Right renal pelvis (tissue), 4 donors: ENCODE measurements at places on chromosomes 7 and 10. TPM values are rescaled to one million over a fixed set of nuclear protein-coding genes. Genes with fewer than 3 reads are reported as not detected.

CISD1 gene
- polyA plus RNA-seq: 60.8 TPM

- no peak for DNase-seq
Observed at GRCh38 chr10:107826171-107826570, 661.7 kb upstream of the SORCS1 start.

DNA sequence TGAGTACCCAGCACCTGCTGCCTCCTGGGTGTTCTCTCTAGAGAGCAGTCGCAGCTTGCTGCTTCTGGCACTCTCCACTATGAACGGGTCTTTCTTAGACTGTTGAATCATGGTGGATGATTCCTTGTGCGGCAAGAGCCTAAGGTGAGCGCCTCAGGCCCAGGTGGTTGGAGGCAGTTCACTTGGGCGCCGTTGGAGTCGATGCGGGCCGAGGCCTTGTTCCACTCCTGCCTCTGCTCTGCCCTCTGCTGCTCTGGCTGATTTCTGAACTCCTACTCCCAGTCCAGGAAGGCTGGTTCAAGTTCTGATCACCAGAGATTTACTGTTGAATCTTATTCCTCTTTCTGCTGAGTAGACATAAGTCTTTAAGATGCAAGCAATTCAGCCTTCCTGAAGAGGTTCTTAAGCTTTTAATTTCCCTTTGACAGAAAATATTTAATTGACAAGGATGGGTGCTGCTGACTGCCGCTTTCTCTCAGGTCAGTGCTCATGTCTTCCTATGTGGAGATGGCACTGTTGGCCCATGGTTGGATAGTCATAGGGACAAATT is 10.4 kb downstream of the YKT6 start:
- no peak for DNase-seq

- DNase-seq: peak; percentile 48
Observed at GRCh38 chr10:59907918-59908807, 1.8 kb upstream of the CCDC6 start.

- DNase-seq: no peak
Observed at GRCh38 chr7:17991866-17992648, 35.6 kb downstream of the PRPS1L1 start.

SEC61G gene
- 188 TPM for polyA plus RNA-seq

DNA sequence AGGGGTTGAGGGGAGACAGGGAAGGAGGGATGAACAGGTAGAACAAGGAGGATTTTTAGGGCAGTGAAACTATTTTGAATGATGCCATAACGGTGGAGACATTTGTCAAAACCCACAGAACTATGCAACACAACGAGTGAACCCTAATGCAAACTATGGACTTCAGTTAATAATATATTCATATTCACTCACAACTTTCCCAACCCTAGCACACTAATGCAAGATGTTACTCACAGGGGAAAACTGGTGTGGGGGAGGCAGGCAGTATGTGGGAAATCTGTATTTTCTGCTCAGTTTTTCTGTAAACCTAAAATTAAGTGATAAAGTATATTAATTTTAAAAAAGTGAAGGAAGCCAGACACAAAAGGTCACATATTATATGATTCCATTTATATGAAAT is 17.3 kb downstream of the GNA12 start:
- DNase-seq: no peak

GRCh38 chr10:114458955-114459354 is 54.7 kb upstream of the AFAP1L2 start:
- DNase-seq: no peak

DNA sequence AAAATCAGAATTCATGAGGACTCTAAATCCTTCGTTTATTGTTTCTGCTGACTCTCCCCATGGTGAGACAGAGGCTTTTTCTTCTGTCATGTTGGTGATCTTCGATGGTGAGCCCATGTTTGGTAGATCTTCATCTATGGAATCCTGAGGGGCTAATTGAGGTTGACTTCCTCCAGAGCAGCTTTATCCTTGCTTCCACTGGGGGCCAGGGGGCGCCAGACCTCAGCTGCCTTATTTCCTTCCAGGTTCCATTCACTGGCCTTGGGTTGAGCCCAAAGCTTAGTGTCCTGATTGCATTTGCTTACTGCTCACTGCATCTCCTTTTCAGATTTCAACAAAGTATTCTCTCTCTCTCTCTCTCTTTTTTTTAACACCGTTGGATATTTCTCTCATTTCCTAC is 80.7 kb downstream of the GCC1 start:
- DNase-seq: no peak

- DNase-seq: no peak
Observed at GRCh38 chr10:122075171-122075570, 86.2 kb downstream of the TACC2 start.

DNA sequence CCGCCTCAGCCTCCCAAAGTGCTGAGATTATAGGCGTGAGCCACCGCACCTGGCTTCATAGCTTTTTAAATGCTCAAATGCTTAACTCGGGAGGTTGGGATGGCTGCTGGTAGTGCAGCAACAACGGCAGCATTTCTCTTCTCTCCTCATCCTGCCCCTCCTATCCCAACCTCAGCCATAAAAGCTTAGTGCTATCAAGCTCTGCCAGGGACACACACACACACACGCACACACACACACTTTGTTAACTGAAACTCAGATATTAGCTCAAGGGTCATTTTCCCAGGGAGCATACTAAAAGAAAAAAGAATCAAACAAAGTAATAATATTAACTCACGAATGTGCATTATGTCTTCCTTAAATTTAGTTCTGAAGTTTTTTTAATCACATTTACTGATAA is 63.0 kb upstream of the HPS1 start:
- DNase-seq: no peak

DNA sequence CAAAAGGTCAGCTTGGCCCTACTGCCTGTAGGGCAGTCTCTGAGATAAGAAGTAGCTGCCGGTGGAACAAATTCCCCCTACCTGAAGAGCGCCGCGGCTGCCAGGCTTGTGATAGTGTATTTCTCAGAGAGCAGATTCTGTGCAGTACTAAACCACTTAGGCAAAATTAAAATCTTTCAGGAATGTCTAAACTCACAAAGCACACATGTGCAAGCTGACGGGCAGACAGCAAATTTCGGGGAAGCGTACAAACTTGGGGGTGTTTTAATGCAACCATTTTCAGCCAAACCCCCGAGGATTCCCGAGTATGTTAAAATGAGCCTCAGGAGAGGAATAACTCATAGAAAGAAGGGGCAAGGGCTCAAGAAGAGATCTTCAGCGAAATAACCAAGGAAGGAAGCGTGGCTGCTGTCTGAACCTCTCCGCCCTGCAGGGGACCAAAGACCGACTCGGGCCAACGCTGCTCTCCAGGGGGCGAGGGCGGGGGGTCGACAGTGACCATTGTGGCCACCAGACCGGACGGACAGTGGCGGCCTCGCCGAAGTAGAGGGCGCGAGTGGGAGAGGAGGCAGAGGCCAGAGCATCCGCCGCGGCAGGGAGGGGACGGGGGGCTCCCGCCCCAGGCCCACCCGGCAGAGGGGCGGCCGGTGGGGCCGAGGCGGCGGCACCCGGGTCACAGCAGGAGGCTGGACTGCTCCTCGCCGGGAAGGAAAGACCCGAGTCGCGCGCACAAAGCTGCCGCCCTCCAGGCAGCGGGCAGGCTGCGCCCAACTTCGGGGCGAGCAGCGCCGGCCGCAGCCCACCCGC is 819 bp downstream of the HYCC1 start:
- no peak for DNase-seq

HMX2 gene
- 2.9 TPM for polyA plus RNA-seq

HOXA2 gene
- polyA plus RNA-seq: 9.5 TPM

DNA sequence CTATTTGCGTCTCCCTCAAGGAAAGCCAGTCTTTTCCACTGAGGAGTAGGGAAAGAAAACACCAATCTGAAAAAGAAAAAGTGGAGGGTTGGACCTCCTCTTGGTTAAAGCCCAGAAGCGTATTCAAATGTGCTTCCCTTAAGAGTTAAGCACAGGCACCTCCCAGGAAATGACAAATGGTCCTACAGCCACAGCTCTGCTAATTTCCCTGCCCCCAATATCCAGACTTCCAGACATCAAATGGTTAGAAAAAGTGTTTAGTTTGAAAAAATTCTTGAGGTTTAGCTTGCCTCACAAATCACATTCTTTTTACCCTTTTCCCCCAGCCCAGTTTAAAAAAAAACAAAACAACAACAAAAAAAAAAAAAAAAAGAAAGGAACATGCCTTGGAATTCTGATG is 19.0 kb upstream of the COL1A2 start:
- DNase-seq: peak; percentile 71

DNA sequence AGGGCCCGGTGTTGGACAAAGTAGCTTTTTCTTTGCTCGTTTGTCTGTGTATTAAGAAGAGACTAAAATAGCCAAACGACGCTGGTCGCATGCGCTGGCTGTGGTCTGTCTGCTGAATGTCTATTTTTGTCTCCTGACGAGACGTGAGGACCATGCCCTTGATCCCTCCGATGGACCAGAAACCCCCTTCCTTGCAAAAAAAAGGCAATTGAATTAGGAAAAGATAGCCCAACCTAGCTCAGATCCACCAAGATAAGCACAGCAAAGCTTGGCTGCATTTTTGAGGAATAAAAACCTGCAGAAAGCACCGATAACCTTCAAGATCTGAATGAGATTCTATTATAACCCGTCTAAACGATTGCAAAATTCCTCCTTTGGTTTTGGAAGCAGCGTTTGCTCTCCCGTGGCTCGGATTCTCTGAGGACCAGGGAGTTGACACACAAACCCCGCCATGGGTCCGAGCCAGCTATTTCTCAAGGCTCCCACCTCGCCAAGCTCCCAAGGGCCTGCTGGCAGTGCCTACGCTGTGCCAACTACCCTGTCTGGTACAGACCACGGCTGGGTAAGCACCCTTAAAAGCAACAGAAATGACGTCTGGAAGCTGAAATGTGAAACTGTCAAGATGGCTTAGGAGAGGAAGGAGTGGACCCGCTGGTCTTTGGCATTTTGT is 17.7 kb upstream of the TTYH3 start:
- DNase-seq: no peak

ZNF239 gene
- 11.9 TPM for polyA plus RNA-seq

SEPTIN7 gene
- polyA plus RNA-seq: 509 TPM

DNA sequence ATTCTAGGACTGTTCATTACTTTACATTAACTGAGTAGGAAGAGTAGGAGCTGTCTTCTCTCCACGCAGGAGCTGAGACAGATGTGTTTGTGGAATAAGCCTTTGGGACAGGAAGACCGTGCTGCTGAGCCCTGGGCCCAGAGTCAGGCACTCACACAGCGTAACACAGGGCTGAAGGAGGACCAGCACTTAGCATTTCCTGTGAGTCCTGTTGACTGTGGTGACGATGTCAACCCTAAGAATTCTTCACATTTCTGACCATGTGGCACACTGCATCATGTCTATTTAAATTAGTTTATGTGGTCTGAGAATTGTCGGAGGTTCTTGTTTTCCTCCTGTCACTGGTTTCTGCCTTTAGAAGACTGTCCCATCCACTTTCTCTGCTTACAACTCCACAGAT is 117.2 kb downstream of the PIP4K2A start:
- DNase-seq: no peak

GDF10 gene
- polyA plus RNA-seq: 1.7 TPM

- no peak for DNase-seq
Observed at GRCh38 chr7:135321556-135321955, 87.9 kb downstream of the STRA8 start.

DNA sequence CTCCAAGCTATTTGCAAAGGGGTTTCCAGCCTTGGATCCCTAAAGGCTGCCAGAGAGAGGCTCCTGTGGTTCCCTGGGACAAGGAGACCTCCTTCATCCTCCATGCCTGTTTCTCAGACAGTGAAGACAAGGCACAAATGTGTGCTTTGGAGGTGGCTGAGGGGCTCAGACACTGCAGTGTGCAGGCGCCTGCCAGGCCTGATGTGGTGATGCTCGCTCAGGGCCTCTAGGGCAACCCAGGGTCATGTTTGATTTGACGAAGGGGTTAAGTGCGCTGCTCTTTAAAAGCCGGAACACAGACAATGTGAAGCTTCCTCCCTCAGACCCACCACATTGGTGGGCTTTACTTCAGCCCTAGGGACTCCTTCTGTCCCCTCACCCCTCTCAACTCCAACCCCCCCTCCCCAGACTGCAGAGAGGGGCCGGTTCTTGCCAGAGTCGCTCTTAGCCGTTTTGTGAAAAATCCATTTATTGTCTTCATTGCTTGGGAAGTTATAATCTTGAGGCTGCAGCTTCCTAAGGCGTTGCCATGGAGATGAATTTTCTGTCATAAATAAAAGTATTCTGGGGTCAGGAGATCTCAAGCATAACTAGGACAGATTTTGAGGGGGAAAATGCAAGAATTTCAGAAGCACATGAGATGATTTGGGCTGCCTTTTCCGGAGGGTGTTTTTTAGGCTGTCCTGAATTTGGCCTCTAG is 35.8 kb downstream of the PDGFA start:
- no peak for DNase-seq

DNA sequence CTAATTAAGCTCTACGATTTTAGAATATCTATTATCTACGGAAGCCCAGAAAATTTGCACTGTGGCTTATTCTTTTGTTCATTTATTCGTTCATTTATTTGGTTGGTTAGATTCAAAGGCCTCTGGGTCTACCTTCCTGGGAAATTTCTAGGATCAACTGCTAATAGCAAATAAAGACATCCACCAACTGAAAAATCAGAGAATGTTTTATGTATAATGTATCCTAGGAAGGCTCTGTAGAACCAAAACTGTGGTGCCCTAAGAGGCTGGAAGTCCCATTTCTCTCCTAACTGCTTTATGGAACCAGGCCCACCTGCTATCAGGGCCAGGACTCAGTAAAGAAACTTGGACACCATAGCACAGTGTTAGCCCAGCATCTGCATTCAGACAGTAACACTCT is 923.4 kb upstream of the AUTS2 start:
- no peak for DNase-seq

DNA sequence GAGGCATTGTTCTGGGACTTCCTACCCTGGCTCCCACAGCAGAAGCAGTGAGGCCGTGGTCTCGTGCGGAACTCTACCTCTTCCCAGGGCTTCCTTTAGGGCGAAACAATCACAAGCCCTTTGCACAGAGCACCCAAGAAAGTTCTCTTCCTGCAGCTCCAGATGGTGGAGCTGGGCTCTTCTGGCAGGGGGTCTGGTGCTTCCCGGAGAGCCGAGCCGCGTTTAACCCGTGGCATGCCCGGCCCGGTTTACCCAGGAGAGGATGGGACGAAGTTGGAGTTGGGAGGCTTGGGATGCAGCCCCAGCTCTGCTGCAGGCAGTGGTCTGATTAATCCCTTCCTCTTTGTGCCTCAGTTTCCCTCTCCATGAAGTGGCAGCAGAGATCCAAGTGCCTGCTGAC is 9.0 kb upstream of the ATP6V0E2 start:
- no peak for DNase-seq
